ENCODE measurements at places on chromosomes 4 and X.

- no peak for DNase-seq
Measured at GRCh38 chr4:92235731-92236130, 68.0 kb upstream of the GRID2 start.

- no peak for DNase-seq
Measured at GRCh38 chr4:85358831-85359230, 116.1 kb upstream of the ARHGAP24 start.

DNA sequence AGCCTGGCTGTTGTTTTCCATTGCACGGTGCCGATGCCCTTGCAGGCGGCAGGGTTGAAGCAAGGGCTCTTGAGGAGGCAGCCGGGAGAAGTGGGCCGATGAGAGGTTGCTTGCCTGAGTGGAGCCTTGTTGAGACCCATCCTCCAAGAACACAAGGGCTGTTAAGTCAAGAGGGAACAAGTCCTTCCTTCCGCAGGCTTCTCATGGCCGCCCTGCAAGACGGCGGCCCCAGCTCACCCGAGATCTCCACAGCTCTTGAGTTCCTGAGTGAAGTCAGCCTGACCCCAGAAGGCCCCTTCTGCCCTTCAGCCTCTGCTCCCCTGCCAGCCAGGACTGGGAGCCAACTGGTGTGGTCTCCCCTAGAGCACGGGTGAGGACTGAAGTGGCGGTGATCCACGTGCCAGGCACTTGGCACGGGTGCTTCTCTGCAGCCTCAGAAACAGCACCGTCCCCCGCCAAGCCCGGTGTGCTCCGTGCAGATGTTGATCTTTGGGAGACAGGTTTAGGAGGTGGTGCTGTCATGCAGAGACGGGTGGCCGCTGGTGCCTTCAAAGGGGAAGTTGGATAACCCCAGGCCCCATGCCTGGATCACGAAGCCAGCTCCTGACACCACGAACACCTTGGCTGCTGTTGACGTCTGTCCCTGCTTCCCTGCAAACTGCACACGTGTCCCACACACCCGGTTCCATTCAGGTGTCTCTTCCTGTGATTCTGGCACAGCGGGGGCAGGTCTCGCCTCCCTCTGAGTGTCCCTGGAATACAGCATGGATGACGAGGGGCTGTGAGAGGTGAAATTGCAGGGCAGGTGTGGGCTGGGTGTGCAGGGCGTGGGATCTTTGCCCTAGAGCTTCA lies 164.4 kb upstream of the PSAPL1 start:
- DNase-seq = no peak

- no peak for DNase-seq
Measured at GRCh38 chr4:24880186-24880585, 32.7 kb downstream of the CCDC149 start.

- no peak for DNase-seq
Measured at GRCh38 chr4:76488455-76488854, 53.4 kb downstream of the SHROOM3 start.

DNA sequence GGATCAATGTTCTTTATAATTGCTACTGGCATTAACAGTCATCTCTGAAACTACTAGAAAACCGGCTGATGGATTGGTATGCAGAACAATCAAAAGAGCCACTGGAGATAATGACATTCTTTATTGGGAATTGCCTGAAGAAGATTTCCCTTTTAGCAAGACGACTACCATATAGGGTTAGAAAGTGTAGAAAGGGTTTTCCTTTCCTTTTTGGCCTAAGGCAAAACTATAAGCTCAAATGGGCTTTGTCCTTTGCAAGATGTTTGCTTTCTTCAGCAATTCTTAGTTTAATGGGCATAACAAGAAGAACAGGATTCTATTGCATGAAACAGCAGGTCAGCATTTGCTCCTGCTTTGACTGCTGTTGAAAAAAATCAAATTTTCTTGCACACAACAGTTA lies 214.2 kb upstream of the PCDH10 start:
- no peak for DNase-seq

- DNase-seq = no peak
Measured at GRCh38 chr4:75710246-75710645, 14.1 kb upstream of the USO1 start.

- DNase-seq = no peak
Measured at GRCh38 chr4:58665649-58666048, 1555.5 kb upstream of the IGFBP7 start.
